Endothelial cell (in vitro differentiated cells): ENCODE measurements at places on chromosomes 6 and 20. TPM values are rescaled to one million over a fixed set of nuclear protein-coding genes. Genes with fewer than 3 reads are reported as not detected.

HAO1 gene
- total RNA-seq = not detected

GRCh38 chr6:14326774-14327173, 209.2 kb downstream of the CD83 start:
- H3K27ac ChIP-seq = no peak overlapping the region
- H3K27me3 ChIP-seq = no peaks in the 10 kb centered on the region
- H3K4me3 ChIP-seq = no peak overlapping the region
- no peaks in the 10 kb centered on the region for H3K36me3 ChIP-seq
- no peak for DNase-seq

ESR1 gene
- 0.05 TPM for total RNA-seq

DNA sequence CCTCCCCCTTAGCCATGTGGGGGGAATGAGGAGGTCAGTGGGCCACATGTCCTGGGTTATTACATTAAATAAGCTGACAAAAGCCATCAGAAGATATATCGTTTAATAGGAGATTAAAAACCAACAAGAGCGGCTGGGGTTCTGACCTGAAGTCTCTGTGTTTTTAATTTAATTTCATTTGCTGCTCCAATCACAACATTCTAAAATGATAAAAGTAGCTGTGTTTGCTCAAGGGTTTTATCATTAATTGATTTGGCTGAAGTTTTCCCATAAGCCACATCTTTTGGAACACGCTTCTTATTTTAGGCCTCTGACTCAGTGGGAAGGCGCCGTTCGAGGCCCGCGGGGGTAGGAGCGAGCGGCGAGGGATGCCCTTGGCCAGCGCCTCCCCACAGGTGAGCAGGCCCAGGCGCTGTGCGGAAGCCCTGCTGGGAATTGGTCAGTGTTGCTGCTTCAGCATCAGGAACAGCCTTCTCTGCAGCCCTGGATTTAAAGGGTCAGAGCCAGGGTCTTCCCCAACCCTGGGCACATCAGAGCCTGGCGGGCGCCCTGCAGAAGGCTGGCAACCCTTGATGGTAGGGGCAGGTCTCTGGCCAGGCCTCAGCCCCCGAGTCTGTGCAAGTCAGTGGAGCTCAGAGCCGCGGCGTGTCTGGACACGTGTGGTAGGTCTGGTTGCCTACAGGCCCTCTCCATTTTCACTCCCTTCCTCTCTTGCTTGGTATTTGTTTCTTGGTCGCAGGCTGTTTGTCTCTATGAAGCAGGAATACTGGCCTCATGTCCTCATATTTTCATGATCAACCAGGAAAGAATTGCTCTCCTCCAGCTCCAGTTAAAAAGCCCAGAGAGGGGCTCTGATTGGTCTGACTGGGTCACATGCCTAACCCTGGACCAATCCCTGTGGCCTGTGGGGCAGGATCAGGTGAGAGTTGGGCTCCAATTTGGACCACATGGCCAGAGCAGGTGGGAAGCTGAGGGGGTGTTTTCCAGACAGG, 30.9 kb upstream of the MLN start:
- no peak overlapping the region for H3K27ac ChIP-seq
- no peak overlapping the region for H3K4me3 ChIP-seq
- H3K27me3 ChIP-seq = peaks cover 5% of the 10 kb centered on the region
- peaks cover 8% of the 10 kb centered on the region for H3K36me3 ChIP-seq
- no peak for DNase-seq

DNA sequence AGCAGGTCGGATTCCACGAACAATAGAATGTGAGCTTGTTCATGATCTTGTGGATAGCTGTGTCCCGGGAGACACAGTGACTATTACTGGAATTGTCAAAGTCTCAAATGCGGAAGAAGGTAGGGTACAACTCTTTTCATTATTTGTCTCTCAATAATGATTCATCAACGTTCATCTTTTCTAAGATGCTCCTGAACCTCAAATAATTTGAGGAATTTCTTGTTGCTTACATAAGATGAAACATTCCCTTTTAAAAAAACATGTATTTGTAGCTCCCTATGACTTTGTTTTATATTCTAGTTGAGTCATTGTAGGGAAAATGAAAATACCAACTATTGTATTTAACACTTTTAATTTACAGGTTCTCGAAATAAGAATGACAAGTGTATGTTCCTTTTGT, 17.0 kb downstream of the MCM8 start:
- H3K4me3 ChIP-seq = no peak overlapping the region
- H3K27ac ChIP-seq = no peak overlapping the region
- H3K36me3 ChIP-seq = peaks cover 3% of the 10 kb centered on the region

SOX18 gene
- total RNA-seq = 149 TPM

GLP1R gene
- total RNA-seq = 42.5 TPM

DNA sequence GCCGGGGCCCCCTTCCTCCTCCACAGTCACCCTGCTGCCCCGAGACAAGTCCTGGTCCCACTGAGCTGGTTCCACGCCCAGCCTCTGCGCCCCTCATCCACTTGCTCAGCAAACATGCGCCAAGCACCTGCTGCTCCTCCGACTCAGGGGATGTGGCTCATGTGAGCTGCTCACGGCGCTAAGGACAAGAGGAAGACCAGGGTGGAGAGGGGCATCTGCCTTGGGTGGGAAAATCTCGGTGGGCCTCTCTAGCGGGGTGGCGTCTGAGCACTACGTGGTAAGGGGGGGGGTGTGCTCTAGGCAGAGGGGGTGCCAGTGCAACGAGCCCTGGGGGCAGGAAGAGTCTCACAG, 4.5 kb downstream of the LAMA5 start:
- no peaks in the 10 kb centered on the region for H3K4me1 ChIP-seq
- no peak overlapping the region for H3K4me3 ChIP-seq
- H3K27ac ChIP-seq = no peak overlapping the region
- no peak for DNase-seq

VSTM2L gene
- total RNA-seq = 1.6 TPM

GRCh38 chr6:5339786-5340185, 78.5 kb downstream of the FARS2 start:
- H3K4me3 ChIP-seq = no peak overlapping the region
- no peaks in the 10 kb centered on the region for H3K27me3 ChIP-seq
- no peaks in the 10 kb centered on the region for H3K36me3 ChIP-seq
- peaks cover 22% of the 10 kb centered on the region for H3K4me1 ChIP-seq
- H3K27ac ChIP-seq = no peak overlapping the region
- no peak for DNase-seq

DNA sequence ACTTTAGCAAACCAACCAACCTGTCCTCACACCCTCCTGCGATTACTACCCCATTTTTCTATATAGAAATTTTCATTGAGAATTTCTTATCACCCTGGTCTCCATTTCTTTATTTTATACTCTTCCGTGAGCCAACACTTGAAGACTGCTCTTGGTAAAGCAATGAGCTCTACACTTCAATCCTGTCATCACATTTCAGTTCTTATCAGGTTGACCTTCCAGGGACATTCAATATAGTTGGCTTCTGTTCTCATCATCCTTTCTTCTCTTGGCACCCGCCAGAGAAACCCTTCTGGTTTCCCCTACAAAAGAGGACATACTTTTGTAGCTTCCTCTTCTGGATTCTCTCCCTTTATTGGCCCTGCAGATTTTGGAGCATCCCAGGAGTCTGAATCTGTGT, 279.3 kb downstream of the PRKN start:
- no peak overlapping the region for H3K4me3 ChIP-seq
- H3K27me3 ChIP-seq = peaks cover 2% of the 10 kb centered on the region
- no peak overlapping the region for H3K27ac ChIP-seq
- H3K36me3 ChIP-seq = no peaks in the 10 kb centered on the region

PACSIN1 gene
- 0.08 TPM for total RNA-seq

DNA sequence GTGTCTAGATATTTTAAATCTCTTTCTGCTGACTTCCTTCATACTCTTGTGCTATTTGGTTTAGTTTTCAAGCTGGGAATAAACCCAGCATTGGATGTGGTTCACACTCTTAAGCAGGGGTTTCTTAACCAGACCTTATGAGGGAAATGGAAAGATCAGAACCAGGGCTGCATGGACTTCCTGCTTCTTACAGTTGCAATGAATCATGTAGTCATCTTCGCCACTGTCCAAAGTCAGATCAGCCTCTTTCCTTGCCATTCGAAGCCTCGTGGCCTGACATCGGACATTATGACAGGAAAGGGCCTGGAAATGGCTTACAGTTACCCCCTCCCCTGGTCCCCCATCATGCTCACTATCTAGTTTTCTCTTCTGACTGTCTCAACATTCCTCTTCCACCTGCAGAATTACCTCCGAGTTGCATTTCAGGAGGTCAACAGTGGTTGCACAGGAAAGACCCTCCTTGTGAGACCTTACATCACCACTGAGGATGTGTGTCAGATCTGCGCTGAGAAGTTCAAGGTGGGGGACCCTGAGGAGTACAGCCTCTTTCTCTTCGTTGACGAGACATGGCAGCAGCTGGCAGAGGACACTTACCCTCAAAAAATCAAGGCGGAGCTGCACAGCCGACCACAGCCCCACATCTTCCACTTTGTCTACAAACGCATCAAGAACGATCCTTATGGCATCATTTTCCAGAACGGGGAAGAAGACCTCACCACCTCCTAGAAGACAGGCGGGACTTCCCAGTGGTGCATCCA, 16.8 kb upstream of the NAA20 start:
- no peak overlapping the region for H3K27ac ChIP-seq
- peak overlapping the region; percentile 51 for H3K4me3 ChIP-seq
- peaks cover 1% of the 10 kb centered on the region for H3K4me1 ChIP-seq
- H3K36me3 ChIP-seq = peaks cover 41% of the 10 kb centered on the region
- H3K27me3 ChIP-seq = peaks cover 3% of the 10 kb centered on the region

PLAGL2 gene
- total RNA-seq = 23.7 TPM

DNA sequence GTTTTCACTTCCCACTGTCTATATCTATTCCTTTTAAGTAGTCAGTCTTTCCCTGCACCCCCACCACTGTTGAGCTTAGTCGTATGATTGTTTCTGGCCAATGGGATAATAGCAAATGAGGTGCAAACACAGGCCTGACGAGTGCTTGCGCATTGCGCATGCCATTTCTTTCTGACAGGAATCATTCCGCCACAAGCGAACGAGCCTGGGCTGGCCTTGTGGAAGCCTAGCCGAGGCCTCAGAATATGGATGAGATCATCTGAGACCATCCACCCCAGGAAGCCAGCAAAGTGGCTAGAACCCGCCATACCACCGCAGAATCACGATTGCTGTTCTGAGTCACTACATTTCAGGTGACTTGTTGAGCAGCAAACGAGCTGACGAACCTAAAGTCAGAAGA, 52.2 kb upstream of the PRL start:
- peaks cover 2% of the 10 kb centered on the region for H3K4me1 ChIP-seq
- no peak overlapping the region for H3K4me3 ChIP-seq
- no peak overlapping the region for H3K27ac ChIP-seq
- no peaks in the 10 kb centered on the region for H3K36me3 ChIP-seq
- DNase-seq = no peak

DNA sequence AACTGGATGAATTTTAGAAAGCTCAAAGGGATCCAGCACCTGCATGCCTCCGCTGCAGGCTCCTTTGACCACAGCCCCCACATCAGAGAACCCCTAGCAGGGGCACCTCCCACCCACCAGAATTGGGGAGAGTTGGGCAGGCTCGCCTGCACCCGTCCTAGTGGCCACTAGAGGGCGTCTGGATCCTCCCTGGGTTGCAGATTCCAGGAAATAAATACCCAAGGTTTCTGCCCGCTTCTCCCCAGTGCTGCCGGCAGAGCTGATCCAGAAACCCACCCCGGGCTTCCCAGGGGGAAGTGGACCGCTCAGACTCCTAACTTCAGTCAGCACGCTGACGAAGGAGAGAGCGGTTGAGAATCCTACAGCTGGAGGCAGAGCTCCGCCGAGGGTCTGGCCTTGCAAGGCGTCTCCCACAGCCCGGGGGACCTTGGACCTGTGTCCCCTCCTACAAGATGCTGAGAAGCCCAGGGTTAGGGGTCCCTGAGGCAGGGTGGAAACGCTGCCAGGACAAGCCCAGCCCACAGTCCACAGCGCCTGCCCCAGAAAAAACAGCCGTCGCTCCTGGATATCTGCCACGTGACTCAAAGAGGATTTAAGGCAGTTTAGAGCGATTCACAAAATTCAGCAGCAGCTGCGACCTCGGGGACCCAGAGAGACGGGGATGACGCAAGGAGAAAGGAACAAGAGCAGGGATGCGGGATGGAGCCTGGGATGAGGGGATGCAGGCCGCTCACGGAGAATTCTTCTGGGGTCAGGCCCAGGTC, 32.6 kb upstream of the PHACTR3 start:
- H3K4me3 ChIP-seq = no peak overlapping the region
- peak; percentile 81 for DNase-seq

DNA sequence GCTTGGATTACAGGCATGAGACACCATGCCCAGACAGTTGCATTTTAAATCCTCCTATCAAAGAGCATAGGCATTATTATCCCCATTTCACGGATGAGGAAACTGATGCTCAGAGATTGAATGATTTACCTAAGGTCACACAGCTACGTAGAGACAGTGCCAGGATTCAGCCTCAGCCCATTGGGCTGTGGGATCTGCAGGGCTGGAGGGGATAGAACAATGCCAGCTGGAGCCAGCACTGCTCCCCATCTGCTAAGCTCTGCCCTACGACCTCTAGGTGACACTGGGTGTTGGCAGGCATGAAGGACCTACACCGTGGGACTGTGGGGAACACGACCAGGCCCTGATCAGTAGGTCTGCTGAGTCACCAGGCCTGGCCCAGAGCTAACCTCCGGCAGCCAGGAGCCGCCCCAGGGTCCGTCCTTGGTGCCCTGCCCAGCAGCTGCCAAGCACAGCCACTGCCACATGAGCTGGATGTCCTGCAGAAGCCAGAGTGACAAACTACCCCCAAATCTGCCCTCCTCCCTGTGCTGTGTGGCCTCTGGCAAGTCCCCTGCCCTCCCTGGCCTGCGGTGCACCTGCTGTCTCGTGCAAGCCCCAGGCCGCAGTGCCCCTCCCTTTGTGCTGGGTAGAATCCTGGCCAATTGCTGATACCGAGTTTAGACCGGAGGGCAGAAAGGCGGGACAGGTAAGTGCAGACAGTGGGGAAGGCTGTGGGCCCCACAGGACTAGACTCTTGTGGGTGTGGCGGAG, 47.6 kb upstream of the PTGIS start:
- no peaks in the 10 kb centered on the region for H3K4me1 ChIP-seq
- H3K27me3 ChIP-seq = peaks cover 7% of the 10 kb centered on the region
- no peaks in the 10 kb centered on the region for H3K36me3 ChIP-seq
- H3K27ac ChIP-seq = no peak overlapping the region
- DNase-seq = no peak

DNA sequence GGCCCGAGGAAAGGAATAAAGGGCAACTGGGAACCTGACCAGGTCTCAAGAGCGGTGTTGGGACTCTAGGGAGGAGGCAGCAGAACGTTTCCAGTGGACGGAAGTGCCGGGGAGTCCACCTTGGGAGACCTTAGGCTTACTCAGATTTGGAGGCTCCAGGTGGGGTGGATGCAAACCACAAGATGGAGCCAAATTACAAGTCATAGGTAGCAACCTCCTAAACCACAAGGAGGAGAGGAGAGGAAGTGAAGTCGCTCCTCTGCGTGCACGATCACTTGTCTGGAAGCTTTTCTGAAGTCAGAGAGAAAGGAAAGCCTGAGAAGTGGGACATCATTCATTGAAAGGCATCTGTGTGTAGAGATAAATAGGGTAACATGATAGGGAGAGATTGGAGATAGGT, 9.3 kb downstream of the HLA-DOA start:
- H3K4me1 ChIP-seq = peaks cover 5% of the 10 kb centered on the region
- no peaks in the 10 kb centered on the region for H3K36me3 ChIP-seq
- H3K27me3 ChIP-seq = no peaks in the 10 kb centered on the region
- H3K27ac ChIP-seq = no peak overlapping the region

SAPCD1 gene
- total RNA-seq = 2.4 TPM

ABRACL gene
- 117 TPM for total RNA-seq

KCNK16 gene
- not detected for total RNA-seq
